A549 treated with Mapracorat at 1 μM for 4 hours (cell line): ENCODE measurements at places on chromosomes 6 and 20. TPM values are rescaled to one million over a fixed set of nuclear protein-coding genes. Genes with fewer than 3 reads are reported as not detected.

RUNX2 gene
- 1.0 to 1.6 TPM (median 1.2 TPM) in 5 replicates for total RNA-seq

TRAPPC3L gene
- not detected in 5 replicates for total RNA-seq

NR2E1 gene
- 0.07 TPM in 1 of 5 replicates, not detected in the others for total RNA-seq

SLC22A7 gene
- not detected in 5 replicates for total RNA-seq

MEI4 gene
- total RNA-seq: not detected in 5 replicates

CALHM4 gene
- not detected in 5 replicates for total RNA-seq

MUC21 gene
- not detected in 5 replicates for total RNA-seq

EGFL8 gene
- 0.82 to 2.3 TPM (median 1.5 TPM) in 5 replicates for total RNA-seq

VWA7 gene
- total RNA-seq: 0.72 to 2.2 TPM (median 1.4 TPM) in 5 replicates

MATN4 gene
- 0.09 to 0.26 TPM (median 0.15 TPM) in 4 of 5 replicates, not detected in the other for total RNA-seq

FHL5 gene
- total RNA-seq: not detected in 5 replicates

DACT2 gene
- total RNA-seq: 0.04 to 0.14 TPM (median 0.08 TPM) in 5 replicates

MRAP2 gene
- 1.2 to 2.0 TPM (median 1.7 TPM) in 5 replicates for total RNA-seq

ABHD16A gene
- 11.3 to 19.8 TPM (median 18.4 TPM) in 5 replicates for total RNA-seq

CD83 gene
- 1.5 to 2.5 TPM (median 1.8 TPM) in 5 replicates for total RNA-seq

CPXM1 gene
- total RNA-seq: not detected in 5 replicates

MPIG6B gene
- total RNA-seq: not detected in 5 replicates

RXRB gene
- total RNA-seq: 16.8 to 21.8 TPM (median 19.3 TPM) in 5 replicates

HLA-DRB1 gene
- total RNA-seq: 0.11 TPM in 1 of 5 replicates, not detected in the others

GRM1 gene
- 0.01 to 0.02 TPM in 2 of 5 replicates, not detected in the others for total RNA-seq

AGER gene
- total RNA-seq: 1.2 to 2.0 TPM (median 1.3 TPM) in 5 replicates

NCR2 gene
- not detected in 5 replicates for total RNA-seq

LAMA4 gene
- total RNA-seq: 1.1 to 1.4 TPM (median 1.2 TPM) in 5 replicates

TCF15 gene
- total RNA-seq: not detected in 5 replicates

COL12A1 gene
- 4.6 to 6.7 TPM (median 5.5 TPM) in 5 replicates for total RNA-seq

COL21A1 gene
- total RNA-seq: 0.50 to 1.0 TPM (median 0.60 TPM) in 5 replicates

COX4I2 gene
- not detected in 5 replicates for total RNA-seq

ASIP gene
- total RNA-seq: not detected in 5 replicates

EFCAB8 gene
- not detected in 5 replicates for total RNA-seq

GNAS gene
- total RNA-seq: 667 to 746 TPM (median 723 TPM) in 5 replicates

SLC52A3 gene
- 0.32 to 0.57 TPM (median 0.48 TPM) in 5 replicates for total RNA-seq
